ENCODE measurements at places on chromosomes 13 and 19. TPM values are rescaled to one million over a fixed set of nuclear protein-coding genes. Genes with fewer than 3 reads are reported as not detected.

The ZNF177 gene
- total RNA-seq: 3.1 TPM

GRCh38 chr19:28234637-28235036 lies 978.3 kb downstream of the UQCRFS1 start:
- DNase-seq: no peak

The FUT2 gene
- total RNA-seq: not detected

GRCh38 chr13:44304433-44304725 lies 69.2 kb upstream of the SERP2 start:
- DNase-seq: no peak

The ZNF837 gene
- total RNA-seq: 4.1 TPM

DNA sequence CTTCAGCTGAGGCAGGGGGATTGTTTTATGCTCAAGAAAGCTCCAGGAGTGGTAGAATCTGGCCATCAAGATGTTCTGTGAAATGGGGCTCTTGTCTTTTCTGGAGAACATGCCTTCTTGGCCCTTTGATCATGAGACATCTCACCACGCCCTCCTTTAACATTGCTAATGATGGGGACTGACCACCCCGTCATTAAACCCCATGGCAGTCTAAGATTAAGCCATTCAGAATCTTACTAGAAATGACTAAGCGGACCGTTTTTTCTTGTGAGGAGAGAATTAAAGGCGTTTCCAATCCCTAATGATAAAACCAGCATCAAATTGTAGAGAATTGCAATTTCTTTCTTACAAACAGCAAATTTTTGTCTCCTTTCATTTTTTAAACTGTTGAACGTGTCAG lies 89.4 kb downstream of the COL4A2 start:
- no peak for DNase-seq

- DNase-seq: no peak
Observed at GRCh38 chr13:29761160-29761559, 89.3 kb downstream of the UBL3 start.

DNA sequence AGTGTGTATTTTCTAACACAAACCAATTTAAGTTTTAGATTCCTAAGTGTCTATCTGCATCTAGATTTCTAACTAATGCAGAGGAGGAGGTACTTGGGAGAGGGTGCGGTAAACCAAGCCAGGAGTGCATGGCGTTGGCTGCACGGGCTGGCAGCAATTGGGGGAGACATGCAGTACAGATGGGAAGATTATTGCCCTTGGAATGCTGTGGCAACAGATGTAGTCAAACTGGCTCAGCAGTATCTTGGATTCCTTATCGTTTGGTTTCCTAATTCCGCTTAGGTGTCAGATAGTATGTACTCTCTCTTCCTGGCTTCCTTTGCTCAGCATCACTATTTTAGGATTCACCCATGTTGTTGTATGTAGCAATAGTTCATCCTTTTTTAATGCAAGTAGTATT lies 29.4 kb upstream of the STK24 start:
- DNase-seq: no peak

GRCh38 chr19:36041831-36042230 lies 9.2 kb upstream of the CLIP3 start:
- DNase-seq: no peak

- no peak for DNase-seq
Observed at GRCh38 chr19:3328743-3329142, 37.6 kb upstream of the NFIC start.

DNA sequence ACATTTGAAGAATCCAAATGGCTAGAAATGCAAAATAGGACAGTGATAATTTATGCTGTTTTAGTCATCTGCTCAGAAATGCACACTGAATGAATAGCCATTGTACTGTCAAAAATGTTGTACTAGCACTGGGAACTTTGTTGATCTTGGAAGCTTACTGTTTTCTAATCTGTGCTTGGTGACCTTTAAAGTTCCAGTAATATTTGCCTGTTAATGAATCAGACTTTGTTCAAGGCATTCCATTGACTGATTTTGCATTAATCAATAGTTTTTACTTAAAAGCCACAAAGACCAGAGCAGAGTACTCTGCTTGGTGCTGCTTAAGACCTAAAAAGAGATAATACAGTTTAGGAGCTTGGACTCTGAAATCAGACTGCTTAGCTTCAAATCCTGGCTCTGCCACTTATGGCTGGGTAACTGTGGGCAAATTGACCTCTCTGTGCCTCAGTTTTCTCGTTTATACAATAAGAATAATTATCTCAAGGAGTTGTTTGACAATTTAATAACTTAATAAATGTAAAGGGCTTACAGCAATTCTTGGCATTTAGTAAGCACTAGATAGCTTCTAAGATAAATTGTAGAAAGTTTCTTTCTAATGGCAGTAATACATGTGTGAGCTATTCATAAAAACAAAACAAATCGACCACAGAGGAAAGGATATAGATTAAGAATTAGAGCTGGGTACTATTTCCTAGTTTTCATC lies 4.6 kb upstream of the SLAIN1 start:
- DNase-seq: no peak

DNA sequence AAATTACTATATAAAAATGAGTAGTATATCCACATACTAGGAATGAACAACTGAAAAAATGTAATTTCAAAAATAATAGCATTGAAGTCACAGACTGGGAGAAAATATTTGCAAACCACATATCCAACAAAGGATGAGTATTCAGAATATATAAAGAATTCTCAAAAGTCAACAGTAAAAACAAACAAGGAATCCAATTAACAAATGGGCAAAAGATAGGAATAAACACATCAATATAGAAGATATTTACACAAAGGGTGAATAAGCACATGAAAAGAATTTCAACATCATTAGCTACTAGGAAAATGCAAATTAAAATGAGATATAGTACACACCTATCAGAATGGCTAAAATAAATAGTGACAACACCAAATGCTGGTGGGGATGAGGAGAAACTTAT lies 37.0 kb downstream of the MYCBP2 start:
- DNase-seq: no peak

The ICAM4 gene
- 0.85 TPM for total RNA-seq

The ZNF296 gene
- 0.51 TPM for total RNA-seq

DNA sequence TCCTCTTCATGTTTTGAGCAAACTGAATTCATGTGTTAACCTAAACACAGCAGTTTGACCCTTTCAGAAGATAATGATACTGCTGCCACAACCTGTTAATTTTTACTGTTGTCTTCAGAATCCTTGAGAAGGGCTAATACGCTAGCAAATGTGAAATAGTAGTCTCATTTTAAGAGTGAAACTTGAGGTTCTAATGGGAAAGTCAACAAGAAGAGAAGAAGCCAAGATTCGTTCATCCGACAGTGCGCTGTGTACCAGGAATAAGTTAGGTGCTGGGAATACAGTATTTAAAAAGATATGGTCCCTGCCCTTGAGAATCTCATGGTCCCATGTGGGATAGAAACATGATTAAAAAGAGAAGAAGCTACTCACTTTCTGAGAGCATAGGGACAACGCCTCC lies 134.4 kb downstream of the KL start:
- DNase-seq: no peak

GRCh38 chr13:91046715-91047327 lies 300.7 kb upstream of the MIR17HG start:
- DNase-seq: no peak

DNA sequence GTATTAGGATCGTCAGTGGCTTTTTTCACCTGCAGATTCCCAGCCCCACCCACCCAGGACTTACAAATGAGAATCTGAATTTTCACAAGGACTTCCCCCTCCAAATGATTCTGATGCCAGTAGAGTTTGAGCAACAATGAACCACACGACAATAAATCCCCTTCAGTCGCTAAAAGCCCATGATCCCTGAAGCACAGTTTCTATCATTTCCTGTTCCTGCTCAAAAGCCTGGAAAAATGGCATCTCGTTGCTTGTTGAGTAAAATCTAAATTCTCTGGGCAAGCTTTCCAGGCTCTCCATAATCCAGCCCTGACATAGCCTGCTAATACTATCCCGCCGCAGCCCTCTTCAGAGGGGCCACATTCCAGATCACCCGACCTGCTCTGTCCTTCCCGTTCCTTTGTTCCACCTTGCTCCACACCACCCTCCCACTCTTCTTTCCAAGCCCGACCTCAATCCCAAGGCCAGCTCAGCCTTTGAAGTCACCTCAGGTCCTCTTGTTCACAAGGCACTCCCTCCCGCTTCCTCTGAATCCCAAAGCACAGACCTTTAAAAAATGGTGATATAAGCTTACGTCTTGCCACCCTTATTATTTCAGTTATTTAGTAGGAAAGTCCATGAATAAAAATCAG lies 67.9 kb downstream of the NUFIP1 start:
- DNase-seq: no peak

GRCh38 chr13:50286324-50286723 lies 271.1 kb downstream of the KCNRG start:
- no peak for DNase-seq

DNA sequence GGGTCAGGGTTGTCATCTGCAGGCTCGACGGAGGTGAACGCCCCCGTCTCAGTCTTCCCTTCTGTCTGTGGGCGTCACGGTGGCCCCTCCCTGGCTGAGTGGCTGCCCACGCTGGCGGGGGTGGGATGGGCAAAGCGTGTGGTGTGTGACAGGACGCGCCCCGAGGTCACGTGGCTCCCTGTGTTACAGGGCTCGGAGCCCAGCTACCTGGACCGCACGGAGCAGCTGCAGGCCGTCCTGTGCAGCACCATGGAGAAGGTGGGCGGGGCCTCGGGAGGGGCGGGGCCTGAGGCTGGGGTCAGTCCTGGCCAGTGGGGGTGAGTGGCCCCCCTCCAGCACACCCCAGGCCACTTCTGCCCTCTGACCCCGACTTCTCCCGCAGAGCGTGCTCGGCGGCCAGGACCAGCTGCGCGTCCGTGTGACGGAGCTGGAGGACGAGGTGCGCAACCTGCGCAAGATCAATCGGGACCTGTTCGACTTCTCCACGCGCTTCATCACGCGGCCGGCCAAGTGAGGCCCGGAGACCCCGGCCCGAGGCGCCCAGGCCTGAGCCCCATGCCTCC lies 6.3 kb upstream of the GRIN3B start:
- DNase-seq: no peak

The SCGB2B2 gene
- total RNA-seq: not detected

The RLN3 gene
- not detected for total RNA-seq

The URAD gene
- total RNA-seq: not detected

DNA sequence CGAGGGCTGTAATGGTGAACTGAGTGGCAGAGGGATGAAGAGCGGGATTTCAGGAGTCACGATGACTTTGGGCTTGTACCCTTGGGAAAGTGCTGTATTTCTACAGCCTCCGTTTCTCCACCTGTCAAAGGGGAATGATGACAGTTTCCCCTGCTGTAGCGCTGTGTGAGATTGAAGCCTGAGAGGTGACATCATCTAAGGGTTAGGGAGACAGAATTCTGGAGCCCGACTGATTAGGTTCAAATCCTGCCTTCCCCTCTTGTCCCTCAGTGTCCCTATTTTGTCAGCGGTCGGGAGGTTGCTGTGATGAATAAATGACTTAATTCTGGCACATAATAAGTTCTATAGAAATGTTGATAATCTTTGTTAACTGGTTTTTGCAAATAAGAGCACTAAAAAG lies 693 bp downstream of the MRPL4 start:
- DNase-seq: no peak

- DNase-seq: no peak
Observed at GRCh38 chr19:11452620-11453310, 17.3 kb downstream of the PRKCSH start.
